B cell (primary cell): ENCODE measurements at places on chromosomes 1 and 21.

DNA sequence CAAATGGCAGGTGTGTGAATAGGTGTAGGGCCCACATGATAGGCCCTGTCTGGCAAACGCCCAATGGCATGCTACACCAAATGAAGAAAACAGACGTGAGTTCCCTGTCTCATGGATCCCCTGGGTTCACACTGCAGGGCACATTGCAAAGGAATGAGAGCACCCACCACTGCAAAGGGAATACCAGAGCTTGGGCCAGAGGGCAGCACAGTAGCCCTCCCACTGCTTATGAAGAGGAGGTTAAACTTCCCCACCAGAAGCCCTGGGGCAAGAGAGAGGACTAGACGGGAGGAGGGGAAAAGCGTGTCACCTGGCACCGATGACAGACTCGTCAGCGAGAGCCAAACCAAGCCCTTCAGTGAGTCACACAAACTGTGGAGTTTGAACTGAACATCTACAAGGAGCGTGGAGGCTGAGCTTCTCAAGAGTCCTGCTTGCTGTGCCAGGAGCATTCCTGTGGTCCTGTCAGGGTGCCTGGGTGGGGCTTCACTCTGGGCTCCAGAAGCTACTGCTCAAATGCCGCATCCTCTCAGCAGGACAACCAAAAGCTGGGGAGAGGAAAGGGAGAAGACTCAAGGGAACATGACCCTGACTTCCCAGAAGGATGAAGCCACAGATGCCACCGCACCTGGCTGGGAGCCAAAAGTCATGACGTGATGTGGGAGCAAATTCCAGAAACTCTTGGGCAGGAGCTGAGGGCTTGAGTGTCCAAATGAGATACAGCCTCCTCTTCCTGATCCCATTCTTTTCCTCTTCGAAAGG is 61.1 kb downstream of the TOMM20 start:
- DNase-seq = no peak

GRCh38 chr1:42380586-42381279 is at the start of gene RIMKLA:
Gene RIMKLA, plus strand, starts transcription at chr1:42380792. Its CDS starts 143 bp downstream, at chr1:42380935.
- peak; percentile 57 for DNase-seq

DNA sequence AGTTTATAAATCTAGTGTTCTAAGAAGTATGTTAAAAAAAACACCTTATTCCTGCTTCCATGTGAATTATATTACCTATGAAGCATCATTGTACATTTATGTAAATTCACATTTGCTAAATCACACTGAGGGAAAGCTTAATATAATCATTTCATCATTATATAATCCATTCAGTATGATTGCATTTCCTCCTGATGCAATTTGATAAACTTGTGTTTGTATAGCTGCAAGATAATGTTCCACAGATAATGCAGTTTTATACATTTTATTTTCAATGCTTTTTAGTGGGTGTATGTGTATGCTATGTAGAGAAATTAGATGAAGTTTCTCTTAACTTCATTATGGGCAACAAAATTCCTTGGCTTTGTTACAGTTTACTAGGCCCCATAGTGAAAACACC is 79.6 kb downstream of the HS2ST1 start:
- no peak for DNase-seq

GRCh38 chr1:43750083-43750482 is 42.7 kb downstream of the ST3GAL3 start:
- no peak for DNase-seq

DNA sequence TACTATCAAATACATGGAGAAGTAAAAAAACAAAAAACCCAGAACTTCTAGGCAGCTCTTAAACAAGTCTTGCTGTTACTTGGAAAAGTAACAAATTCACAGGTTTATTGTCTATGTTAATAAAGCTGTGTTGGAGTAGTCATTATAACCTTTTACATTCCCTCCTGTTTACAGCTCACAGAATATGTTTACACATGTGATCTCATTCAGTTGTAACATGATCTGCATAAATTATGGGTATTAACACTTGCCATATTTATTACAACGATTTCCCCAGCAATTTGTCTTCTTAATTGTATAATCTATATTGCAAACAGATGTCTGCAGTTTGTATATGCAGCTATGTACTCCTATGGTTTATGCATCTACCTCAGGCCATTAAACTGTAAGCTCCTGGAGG is 28.6 kb downstream of the ERG start:
- DNase-seq = no peak

- peak; percentile 74 for DNase-seq
Observed at GRCh38 chr1:25037174-25038074, 107.3 kb upstream of the RUNX3 start.

- no peak for DNase-seq
Observed at GRCh38 chr1:203406446-203407045, 55.6 kb upstream of the FMOD start.

GRCh38 chr1:10631121-10631810 is 156.5 kb downstream of the PEX14 start:
- DNase-seq = no peak

DNA sequence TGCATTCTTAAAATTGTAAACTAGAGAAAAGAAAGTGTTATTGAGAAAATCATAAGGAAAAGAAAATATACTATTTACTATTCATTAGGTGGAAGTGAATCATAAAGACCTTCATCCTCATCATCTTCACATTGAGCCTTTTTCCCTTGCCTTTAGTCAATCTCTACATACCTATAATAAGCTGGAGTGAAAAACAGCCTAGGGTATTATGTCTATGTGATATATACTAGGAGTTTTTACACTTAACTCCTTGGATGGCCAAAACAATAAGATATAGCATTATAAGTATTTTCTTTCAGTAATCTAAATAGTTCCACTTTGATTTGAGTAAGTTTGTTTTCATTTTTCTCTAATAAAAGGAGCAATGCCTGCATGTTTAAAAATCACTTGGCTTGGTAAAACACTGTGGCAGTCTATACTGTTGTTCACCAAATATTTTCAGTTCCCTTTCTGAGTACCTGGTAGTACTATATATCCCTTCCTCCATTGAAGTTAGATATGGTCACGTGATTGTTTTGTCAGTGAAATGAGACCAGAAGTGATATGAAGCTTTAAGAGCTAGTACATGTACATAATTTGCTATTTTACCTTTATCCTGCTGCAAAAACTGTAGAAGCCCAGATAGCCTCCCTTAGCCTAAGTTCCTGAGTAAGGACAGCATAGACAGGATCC is 78.3 kb downstream of the CLEC20A start:
- DNase-seq = peak; percentile 57

DNA sequence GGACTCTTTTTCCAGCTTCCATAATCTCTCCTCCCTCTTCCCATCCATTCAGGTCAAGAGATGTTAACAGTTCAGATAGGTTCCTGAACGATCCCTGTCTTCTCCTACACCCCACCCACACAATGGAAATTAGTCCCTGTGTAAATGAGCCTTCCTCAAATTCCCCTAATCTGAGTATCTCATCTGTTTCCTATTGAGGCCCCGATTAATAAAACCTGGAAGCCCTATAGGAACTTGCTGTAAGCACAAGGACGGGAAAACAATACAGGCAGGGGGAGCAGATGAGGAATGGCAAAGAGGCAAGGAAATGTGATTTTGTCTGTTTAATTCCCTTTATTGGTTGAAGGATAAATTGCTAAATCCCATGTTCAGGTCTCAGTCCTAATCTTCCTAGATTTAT is 7.1 kb upstream of the GPX7 start:
- DNase-seq = no peak

DNA sequence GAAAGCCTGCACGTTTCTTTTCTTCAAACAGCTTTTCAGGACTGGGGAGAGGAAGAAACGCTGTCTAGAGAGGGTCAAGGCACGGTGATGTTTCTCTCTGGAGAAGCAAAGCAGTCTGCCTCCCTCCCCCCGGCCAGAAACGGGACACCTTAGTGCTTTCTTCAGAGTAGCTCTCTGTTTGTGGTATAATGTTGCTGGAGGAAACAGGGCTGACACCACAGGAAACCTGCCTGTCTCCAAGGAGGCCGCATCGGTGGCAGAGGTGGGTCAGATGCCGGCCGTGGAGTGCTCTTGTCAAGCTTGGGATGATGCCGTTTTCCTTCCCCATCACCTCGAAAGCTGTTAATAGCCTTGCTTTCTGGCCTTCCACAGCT is 139.4 kb downstream of the DHRS3 start:
- peak; percentile 33 for DNase-seq

GRCh38 chr1:238186887-238187574 is 296.3 kb upstream of the ZP4 start:
- DNase-seq = no peak

- DNase-seq = peak; percentile 28
Observed at GRCh38 chr1:41322835-41323234, 38.4 kb upstream of the FOXO6 start.

GRCh38 chr1:199774433-199775089 is 252.9 kb upstream of the NR5A2 start:
- no peak for DNase-seq

GRCh38 chr1:83996621-83997020 is 2.3 kb downstream of the TTLL7 start:
- no peak for DNase-seq

DNA sequence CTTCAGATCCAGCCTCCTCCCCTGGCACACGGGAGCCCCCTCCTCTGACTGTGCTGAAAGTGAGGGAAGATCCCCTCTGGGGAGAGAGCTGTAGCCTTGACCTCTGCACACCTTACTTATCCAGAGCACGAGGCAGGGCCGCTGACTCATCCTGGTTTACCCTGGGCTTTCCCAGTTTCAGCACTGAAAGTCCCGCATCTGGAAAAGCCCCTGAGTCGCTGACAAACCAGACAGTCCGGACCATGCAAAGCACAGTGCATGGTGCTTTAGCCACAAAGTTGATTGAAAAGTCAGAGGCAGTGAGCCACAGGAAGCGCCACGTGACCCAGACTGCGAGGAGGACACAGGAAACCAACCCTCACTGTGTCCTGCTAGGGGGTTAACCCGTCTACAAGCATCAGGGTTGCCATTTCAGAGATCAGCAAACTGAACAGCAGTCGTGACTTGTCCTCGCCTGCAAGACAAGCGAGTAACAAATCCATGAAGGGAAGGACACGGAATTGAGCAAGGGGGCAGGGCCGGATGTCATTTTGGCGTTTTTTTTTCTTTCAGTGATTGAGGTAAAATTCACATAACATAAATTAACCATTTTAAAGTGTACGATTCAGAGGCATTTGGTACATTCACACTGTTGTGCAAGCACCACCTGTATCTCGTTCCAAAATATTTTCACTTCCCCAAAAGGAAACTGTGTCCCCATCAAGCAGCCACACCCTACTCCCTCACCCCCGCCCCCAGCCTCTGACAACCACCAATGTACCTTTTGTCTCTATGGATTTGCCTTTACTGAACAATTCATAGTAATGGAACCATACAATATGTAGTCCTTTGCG is 19.9 kb upstream of the IFNGR2 start:
- DNase-seq = peak; percentile 93

GRCh38 chr1:63645317-63645716 is 52.1 kb downstream of the PGM1 start:
- no peak for DNase-seq

DNA sequence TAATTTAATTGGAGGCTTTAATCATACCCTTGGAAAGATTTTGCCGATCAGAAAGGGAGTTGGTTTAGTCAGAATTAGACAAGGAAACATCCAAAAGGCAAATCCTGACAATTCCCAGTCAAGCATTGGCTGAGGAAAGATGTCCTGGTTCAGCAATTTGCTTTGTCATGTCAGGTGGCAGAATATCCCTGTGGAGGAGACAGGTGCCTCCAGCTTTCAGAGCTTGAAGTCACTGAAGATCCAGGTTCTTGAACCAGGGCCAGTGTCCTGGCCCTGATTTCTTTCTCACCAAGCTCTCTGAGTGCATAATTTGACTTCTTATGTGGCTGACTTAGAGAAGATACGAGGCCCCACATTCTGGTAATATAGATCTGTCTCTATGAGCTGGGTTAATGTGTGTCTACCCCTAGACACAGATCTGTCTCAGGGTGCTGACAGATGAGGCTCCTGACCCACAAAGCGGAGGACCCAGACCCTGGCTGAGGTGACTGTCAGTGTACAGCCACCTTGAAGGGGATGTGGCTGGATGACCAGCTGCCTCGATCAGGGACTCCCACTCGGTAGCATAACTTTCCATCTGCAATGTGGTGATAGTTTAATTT is 118.9 kb downstream of the HHAT start:
- no peak for DNase-seq

GRCh38 chr1:1600861-1601563 is 1.1 kb upstream of the FNDC10 start:
- DNase-seq = peak; percentile 25

- no peak for DNase-seq
Observed at GRCh38 chr1:11207898-11208611, 18.9 kb downstream of the ANGPTL7 start.

GRCh38 chr1:169361281-169361680 is 6.3 kb downstream of the NME7 start:
- DNase-seq = no peak

DNA sequence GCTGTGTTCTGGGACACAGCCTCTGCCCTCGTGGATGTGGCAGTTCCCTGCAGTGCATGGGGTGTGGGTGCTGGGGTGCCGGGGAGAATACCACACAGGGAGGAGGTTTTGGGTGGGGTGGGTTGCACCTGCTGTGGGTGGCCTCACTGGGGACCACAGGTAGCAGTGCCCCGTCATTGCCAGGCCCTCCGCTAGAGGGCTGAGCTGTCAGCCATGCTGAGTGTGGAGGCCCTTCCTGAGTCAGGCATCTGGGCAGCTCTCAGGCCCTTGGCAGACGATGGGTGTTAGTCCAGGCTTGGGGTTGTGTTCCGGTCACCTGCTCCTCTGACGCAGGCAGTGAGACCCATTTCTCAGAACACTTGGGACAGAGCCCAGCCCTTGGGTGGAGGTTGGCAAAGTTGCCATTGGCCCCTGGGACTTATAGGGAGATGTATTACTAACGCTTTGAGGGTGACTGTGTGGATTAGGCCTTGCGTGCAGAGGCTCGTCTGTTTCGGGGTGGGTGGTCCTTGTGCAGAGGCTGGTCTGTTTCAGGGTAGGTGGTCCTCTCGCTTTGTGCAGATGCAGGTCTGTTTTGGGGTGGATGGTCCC is 23.9 kb downstream of the PCNT start:
- no peak for DNase-seq

- no peak for DNase-seq
Observed at GRCh38 chr1:112981426-112981825, 25.4 kb upstream of the SLC16A1 start.

DNA sequence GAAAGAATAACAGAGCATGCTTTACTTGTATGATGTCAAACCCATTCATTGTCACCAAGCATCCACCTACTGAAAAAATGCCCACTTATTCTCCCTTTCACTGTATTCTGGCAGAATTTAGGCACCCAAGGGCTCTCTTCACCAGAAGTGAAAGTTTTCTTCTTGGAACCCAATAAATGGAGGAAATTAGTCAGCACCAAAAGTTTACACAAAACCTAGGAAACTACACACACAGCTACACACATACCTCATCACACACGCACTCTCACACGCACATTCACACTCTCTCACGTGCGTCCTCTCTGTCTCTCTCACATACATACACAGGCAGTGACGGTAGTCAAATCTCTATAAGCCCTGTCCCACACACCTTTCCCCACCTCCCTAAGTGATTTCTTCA is 37.6 kb downstream of the MCOLN2 start:
- DNase-seq = no peak
